B cell (primary cell): ENCODE measurements at places on chromosomes 4 and X. TPM values are rescaled to one million over a fixed set of nuclear protein-coding genes. Genes with fewer than 3 reads are reported as not detected.

TMPRSS11D gene
- total RNA-seq: not detected in 2 replicates

- peak; percentile 1 for DNase-seq
Observed at GRCh38 chrX:125436855-125437254, 117.2 kb downstream of the TEX13C start.

GRCh38 chr4:122689972-122690371 is 42.5 kb upstream of the BBS12 start:
- no peak for DNase-seq

DNA sequence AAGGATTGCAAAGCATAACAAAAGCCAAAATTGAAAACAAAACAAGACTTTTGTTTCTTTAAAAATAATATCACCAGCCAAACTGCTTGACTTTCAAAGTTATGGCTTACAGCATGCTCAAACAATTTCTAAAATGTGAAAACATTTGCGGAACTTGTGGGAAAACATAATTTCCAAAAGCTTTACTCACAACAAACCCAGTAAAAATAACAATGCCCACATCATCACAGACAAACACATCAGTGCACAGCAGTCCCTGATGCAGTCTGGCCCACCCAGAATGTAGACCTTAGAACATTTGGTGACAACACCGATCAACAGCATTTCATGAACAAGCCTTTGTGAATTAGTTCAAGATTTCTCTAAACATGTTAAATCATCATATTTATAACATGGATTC is 98.9 kb downstream of the ARHGAP6 start:
- DNase-seq: no peak

STIM2 gene
- 96.0 and 103 TPM in 2 replicates for total RNA-seq

- DNase-seq: no peak
Observed at GRCh38 chr4:168573870-168574269, 77.0 kb downstream of the PALLD start.

- DNase-seq: no peak
Observed at GRCh38 chr4:85489273-85489981, 14.5 kb downstream of the ARHGAP24 start.

IQCM gene
- total RNA-seq: not detected in 2 replicates

DNA sequence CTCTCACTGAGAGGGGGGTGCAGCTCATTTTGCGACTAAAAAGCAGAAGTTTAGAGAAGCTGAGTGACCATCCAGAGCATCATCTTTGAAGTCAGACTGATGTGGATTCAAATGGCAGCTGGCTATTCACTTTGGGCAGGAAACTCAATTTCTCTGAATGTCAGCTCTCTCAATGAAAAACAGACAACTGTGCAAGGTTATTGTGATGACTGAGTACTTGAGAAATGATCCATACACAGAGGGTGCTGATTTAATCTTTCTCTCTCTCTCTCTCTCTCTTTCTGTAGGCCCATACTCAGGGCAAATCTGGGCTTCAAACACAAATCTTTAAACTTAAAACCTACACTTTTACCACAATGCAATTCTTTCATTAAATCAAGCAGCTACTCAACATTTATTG is 185.8 kb upstream of the SLIT2 start:
- DNase-seq: no peak

GRCh38 chrX:133535066-133535465 is 119.8 kb upstream of the GPC4 start:
- no peak for DNase-seq

GRCh38 chr4:86530183-86530582 is 63.9 kb upstream of the PTPN13 start:
- no peak for DNase-seq

GRCh38 chr4:89254847-89255246 is 52.8 kb downstream of the GPRIN3 start:
- DNase-seq: peak; percentile 52

GRCh38 chr4:87819281-87819919 is 13.4 kb upstream of the MEPE start:
- DNase-seq: no peak

DNA sequence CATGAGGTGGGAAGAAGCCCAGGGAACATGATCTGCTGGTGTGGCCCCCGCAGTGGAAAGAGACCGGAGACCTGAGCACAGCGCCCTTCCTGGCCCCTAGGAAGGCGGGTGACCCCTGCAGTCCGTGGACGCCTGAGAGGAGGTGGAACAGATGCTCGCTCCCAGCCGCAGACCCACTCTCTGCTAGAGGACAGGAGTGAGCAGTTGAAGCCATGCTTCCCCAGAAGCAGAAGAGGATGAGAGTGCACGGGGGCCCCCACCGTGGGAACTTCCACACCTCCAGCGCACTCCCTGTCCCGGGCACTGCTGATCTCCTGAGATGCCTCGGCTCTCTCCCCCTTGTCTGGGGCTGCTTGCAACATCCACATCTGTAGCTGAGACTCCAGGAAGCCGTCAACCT is 62.2 kb downstream of the GPR143 start:
- no peak for DNase-seq

DNA sequence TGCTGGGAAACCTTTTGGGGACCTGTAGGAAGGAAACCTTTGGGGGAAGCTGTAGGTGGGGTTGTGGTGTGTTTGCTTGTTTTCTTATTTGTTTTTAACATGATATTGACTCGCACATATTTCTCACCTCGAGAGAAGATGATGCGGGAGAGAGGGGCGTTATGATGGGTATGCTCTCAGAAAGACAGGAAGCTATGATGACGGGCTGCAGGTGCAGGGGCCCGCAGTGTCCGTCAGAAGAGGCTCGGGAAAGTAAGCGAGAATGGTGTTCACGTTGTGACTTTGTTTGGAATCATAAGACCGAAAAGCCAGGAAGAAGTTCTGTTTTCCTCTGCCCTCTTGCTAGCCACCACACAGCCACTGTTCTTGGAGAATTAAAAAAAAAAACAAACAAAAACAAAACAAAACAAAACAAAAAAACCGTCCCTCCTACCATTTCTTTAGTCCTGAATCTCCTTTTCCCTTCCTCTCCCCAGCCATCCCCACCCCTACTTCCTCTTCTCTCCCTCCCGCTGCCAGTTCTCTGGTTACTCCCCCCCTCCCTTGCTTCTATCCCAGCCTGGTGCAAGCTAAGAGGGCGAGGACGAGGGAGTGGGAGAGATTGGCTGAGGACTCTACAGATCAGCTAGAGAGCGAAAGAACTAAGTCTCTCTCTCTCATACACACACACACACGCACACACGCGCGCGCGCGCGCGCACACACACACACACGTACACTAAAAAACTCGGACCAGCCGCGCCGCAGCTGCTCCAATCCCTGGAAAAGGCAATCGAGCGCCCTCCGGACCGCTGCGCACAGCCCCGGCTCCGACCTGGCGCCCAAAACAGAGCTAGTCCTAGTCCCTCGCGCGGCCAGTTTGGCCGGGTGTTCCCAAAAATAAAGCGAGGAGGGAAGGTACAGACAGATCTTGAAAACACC is at the start of gene BMP3:
Gene BMP3 (plus strand): TSS at position 648 of the 920 bp plus-strand sequence. CDS start 577 bp downstream, outside the sequence.
- DNase-seq: peak; percentile 6

DNA sequence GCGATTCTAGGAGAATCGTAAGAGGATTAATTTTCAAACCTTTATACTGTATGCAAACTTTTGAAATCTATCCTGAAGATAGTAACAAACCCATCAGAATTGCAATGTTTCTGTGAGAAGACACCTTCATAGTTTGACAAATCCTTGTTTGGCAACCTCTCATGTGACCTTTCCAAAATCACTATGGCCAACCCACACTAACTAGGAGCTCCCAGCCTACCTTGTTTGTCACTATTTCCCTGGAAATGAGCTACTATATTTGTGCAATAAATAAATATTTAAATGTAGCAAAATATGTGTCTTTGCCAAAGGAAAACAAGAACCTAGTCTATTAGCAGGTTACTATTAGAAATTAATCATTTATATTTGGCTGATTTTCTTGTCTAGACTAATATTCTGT is 173.7 kb downstream of the PPP1R2C start:
- DNase-seq: no peak

DNA sequence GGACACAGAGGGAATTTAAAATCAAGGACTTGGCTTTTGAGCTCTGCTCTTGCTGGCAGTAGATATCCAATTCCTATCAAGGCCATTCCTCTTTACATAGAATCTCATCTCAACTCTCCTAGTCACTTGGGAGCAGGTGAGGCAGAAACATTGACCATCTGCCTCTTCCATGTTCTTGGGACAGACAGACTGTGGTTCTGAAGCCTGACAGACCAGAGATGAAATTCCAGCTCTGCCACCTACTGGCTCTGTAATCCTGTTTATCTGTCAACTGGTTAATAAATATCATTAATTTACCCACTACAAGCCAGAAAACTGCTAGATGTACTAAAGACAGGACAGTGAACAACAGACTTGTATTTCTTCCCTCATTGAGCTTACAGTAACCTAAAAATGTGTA is 300.8 kb downstream of the ADGRL3 start:
- DNase-seq: no peak

GRCh38 chr4:41683326-41683725 is 65.2 kb downstream of the PHOX2B start:
- DNase-seq: no peak

GRCh38 chrX:13933352-13933751 is 96.3 kb downstream of the GEMIN8 start:
- no peak for DNase-seq

MAGED4B gene
- total RNA-seq: 18.2 and 20.4 TPM in 2 replicates

GRCh38 chrX:12970691-12971202 is 4.2 kb upstream of the TMSB4X start:
- DNase-seq: peak; percentile 79

S100P gene
- not detected in 2 replicates for total RNA-seq

- DNase-seq: no peak
Observed at GRCh38 chrX:9438933-9439494, 25.8 kb upstream of the TBL1X start.

ARX gene
- not detected in 2 replicates for total RNA-seq

DNA sequence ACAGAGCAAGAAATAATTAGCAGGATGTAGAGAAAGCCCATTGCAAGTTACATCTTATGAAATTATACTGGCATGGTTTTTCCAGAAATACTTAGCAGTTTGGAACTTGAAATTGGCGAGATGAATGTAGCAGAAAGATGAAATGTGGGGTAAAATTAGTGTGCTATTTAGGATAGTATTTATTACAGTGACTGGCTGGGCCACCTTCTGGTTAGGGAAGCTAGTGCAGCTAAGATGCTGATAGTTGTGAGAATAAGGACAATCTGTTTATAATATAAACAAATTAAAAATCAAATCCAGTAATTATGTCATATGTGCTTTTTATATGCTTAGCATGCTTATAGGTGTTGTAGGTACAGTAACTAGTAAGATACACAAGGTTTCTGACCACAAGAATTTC is 74.8 kb downstream of the IL15 start:
- peak; percentile 10 for DNase-seq

SULT1E1 gene
- not detected in 2 replicates for total RNA-seq

- no peak for DNase-seq
Observed at GRCh38 chr4:7037425-7037824, 5.7 kb upstream of the TADA2B start.

SGMS2 gene
- not detected in 2 replicates for total RNA-seq

DUX4 gene
- not detected in 2 replicates for total RNA-seq

SPANXB1 gene
- total RNA-seq: not detected in 2 replicates

DNA sequence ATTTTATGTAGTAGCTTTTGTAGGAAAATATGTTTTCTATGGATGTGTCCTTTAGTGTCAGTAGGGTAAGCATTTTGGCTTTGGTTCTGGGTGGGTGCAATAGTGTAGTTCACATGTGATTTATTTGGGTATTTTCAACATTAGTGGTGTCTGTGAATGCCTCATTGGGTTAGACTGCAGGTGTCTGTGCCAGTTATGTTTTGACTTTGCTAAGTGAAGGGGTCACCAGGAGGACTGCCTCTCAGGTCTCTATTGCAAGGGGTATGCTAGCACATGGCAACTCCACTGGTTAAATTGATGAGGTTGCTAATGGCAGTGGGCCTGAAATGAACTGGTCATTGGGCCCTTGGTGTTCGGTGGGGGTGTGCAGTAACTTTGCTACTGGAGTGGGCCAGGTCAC is 467.1 kb downstream of the NAF1 start:
- no peak for DNase-seq

ADH1A gene
- total RNA-seq: not detected in 2 replicates

C4orf50 gene
- 0.02 TPM in 1 of 2 replicates, not detected in the other for total RNA-seq
